Activated T-helper 1 cell treated with anti-CD3 and anti-CD28 coated beads, Interleukin-12 subunit alpha, Interleukin-12 subunit beta, Interleukin-2, Interleukin-4 antibody, amounts not matched to agents 30 ng/mL and 10 ng/mL and 1 ng/mL, durations not matched to agents 14 hours and 24 hours and 36 hours (primary cell): ENCODE measurements at places on chromosomes 5 and 9.
A peak's percentile ranks its signal among the peaks of the same experiment; 100 is the strongest.

DNA sequence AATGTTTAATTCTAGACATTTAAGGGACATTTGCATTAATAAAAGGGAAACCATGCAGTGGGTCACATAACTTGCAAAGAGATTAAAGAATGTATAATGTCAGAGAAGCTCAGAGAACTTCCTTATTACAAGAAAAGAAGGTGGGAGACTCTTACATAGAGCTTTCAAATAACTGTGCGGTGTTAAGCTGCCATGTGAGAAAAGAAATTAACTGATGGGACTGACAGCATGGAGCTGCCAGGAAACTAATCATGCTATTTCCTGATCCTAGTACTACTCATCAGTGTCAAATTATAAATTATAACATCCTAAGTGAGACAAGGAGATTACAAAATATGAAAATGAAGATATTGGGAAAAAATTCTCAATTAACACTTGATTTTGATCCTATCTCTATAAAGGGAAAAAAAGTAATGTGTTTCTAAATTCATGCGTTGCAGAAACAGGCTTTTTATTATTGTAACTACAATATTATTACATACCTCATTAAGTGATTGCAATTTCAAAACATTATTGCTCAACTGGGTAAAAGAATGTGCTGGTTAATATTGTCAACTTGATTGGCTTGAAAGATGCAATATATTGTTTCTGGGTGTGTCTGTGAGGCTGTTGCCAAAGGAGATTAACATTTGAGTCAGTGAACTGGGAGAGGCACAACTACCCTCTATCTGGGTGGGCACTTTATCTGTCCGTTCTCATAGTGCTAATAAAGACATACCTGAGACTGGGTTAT, 609.5 kb upstream of the NUDT12 start:
- no peaks in the 10 kb centered on the region for H3K36me3 ChIP-seq
- H3K27ac ChIP-seq: no peak overlapping the region
- no peaks in the 10 kb centered on the region for H3K4me1 ChIP-seq
- no peak overlapping the region for H3K4me3 ChIP-seq

DNA sequence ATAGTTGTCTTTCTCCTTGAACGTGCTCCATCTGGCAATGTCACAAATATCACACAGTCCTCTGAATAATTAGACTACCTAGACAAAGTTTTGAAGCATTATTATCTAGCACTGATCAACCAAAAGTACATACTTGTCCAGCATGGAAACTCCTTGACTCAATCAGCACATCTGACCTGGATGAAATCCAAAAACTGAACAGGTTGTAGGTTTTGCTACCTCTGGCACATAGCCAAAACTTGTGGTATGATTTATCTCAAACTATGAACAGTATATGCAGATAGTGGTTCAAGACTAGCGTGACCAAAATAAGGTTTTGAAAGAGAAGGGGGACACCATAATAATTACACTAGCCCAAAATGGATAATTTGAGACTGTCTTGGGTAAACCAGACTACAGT, 158.1 kb downstream of the ARRDC3 start:
- H3K4me1 ChIP-seq: peaks cover 6% of the 10 kb centered on the region
- H3K4me3 ChIP-seq: no peak overlapping the region
- H3K27me3 ChIP-seq: peaks cover 20% of the 10 kb centered on the region
- no peak for DNase-seq
- no peak overlapping the region for H3K27ac ChIP-seq
- peaks cover 6% of the 10 kb centered on the region for H3K36me3 ChIP-seq

DNA sequence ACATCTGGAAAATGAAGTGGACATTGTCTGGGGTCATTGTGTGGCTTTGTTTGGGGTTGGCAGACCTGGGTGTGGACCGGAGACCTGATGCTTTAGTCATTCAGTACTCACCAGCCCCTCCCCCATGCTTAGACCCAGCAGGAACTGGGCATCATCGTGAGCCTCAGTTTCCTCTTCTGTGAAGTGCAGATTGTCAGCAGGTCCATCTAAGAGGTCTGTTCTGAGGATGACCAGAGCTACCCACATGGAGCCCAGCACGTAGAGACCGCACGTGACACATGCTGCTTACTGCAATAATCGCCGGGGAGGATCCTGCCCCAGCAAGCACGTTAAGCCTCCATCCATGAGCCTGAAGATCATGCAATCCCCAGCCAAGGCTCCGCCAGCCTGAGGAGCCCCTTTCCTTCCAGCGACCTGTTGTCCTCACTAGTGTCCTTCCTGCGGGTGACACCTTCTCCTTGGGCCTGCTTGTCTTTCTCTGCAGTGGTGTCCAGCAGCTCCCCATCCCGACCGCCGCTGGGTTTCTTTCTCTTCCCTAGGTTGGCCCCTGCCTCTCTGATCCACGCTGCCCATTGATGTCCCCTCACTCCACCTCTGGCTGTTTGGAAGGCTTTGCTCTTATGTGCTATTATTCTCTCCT, 26.7 kb upstream of the IRX4 start:
- no peak overlapping the region for H3K27ac ChIP-seq
- no peaks in the 10 kb centered on the region for H3K36me3 ChIP-seq
- no peak overlapping the region for H3K4me3 ChIP-seq

- peaks cover 31% of the 10 kb centered on the region for H3K27me3 ChIP-seq
- H3K36me3 ChIP-seq: no peaks in the 10 kb centered on the region
- no peak for DNase-seq
- no peak overlapping the region for H3K27ac ChIP-seq
Measured at GRCh38 chr9:136705564-136705963, 6.8 kb upstream of the DIPK1B start.

- H3K27me3 ChIP-seq: no peaks in the 10 kb centered on the region
- no peaks in the 10 kb centered on the region for H3K4me1 ChIP-seq
- no peak overlapping the region for H3K4me3 ChIP-seq
- DNase-seq: no peak
- no peaks in the 10 kb centered on the region for H3K36me3 ChIP-seq
Measured at GRCh38 chr5:58016358-58016757, 443.5 kb downstream of the PLK2 start.

DNA sequence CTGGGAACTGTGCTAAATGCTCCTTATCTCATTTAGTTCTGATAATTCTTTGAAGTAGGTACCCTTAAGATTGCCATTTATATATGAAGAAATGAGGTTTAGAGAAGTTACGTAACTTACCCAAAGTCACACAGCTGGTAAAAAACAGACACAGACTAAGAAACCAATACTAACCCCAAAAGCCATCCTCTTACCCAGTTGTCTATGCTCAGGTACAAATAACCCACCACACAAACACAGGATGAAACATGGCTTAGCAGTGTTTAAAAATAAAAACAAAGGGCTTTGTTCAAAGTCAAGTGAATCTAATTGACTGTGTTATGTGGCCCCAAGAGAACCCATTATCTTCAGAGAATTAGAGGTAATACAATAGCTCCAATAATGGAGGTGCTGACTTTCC, 37.0 kb upstream of the IL7R start:
- peak overlapping the region; percentile 4 for H3K27ac ChIP-seq
- H3K4me1 ChIP-seq: peaks cover 60% of the 10 kb centered on the region
- no peak for DNase-seq
- peaks cover 10% of the 10 kb centered on the region for H3K36me3 ChIP-seq

GRCh38 chr9:20302197-20302596, 320.1 kb downstream of the MLLT3 start:
- peaks cover 10% of the 10 kb centered on the region for H3K4me1 ChIP-seq
- H3K27me3 ChIP-seq: peaks cover 2% of the 10 kb centered on the region
- no peak for DNase-seq
- H3K4me3 ChIP-seq: no peak overlapping the region
- no peak overlapping the region for H3K27ac ChIP-seq
